Lung (tissue), 17 donors: ENCODE measurements at places on chromosomes 7 and 10. TPM values are rescaled to one million over a fixed set of nuclear protein-coding genes. Genes with fewer than 3 reads are reported as not detected.

PNLIPRP3 gene
- not detected for polyA plus RNA-seq

THSD7A gene
- 0.77 TPM for polyA plus RNA-seq

PLEKHS1 gene
- 4.2 TPM for polyA plus RNA-seq

NEBL gene
- polyA plus RNA-seq = 19.4 TPM

DOCK1 gene
- polyA plus RNA-seq = 13.3 TPM

EPHA1 gene
- 5.7 TPM for polyA plus RNA-seq

OPN4 gene
- polyA plus RNA-seq = not detected

AZGP1 gene
- 4.2 TPM for polyA plus RNA-seq

SPDYE6 gene
- 0.10 TPM for polyA plus RNA-seq

TCAF2 gene
- polyA plus RNA-seq = 3.4 TPM

DENND2A gene
- polyA plus RNA-seq = 4.1 TPM

TMEM229A gene
- not detected for polyA plus RNA-seq

ABCB4 gene
- 0.41 TPM for polyA plus RNA-seq

HIPK2 gene
- 13.9 TPM for polyA plus RNA-seq

UCMA gene
- polyA plus RNA-seq = not detected

LZTS2 gene
- polyA plus RNA-seq = 44.5 TPM

PRKAG2 gene
- 17.5 TPM for polyA plus RNA-seq

TMEM178B gene
- polyA plus RNA-seq = 0.08 TPM

DLX5 gene
- polyA plus RNA-seq = 0.22 TPM

PTN gene
- polyA plus RNA-seq = 1.0 TPM

ZNF394 gene
- 23.0 TPM for polyA plus RNA-seq

PNLIPRP1 gene
- polyA plus RNA-seq = not detected

MGMT gene
- polyA plus RNA-seq = 9.9 TPM

HOGA1 gene
- polyA plus RNA-seq = 0.91 TPM

ASZ1 gene
- polyA plus RNA-seq = 0.05 TPM

PDE6C gene
- not detected for polyA plus RNA-seq

CALML3 gene
- 0.04 TPM for polyA plus RNA-seq

MMRN2 gene
- 15.7 TPM for polyA plus RNA-seq

FGL2 gene
- polyA plus RNA-seq = 3.3 TPM

GSDME gene
- polyA plus RNA-seq = 14.2 TPM

CAV2 gene
- 57.9 TPM for polyA plus RNA-seq

AKR1E2 gene
- polyA plus RNA-seq = 2.1 TPM

TRIM50 gene
- polyA plus RNA-seq = 0.08 TPM

WDR86 gene
- polyA plus RNA-seq = 0.81 TPM

ADAP1 gene
- polyA plus RNA-seq = 39.0 TPM

ASB15 gene
- polyA plus RNA-seq = not detected

PIP gene
- 35.3 TPM for polyA plus RNA-seq

MMP21 gene
- polyA plus RNA-seq = 0.08 TPM

CACNB2 gene
- 2.2 TPM for polyA plus RNA-seq
